Stimulated activated CD8-positive, alpha-beta memory T cell treated with anti-CD3 and anti-CD28 coated beads, Interleukin-15, amount 100 ng/mL, for 48 hours (primary cell): ENCODE measurements at places on chromosomes 13 and 19.

DNA sequence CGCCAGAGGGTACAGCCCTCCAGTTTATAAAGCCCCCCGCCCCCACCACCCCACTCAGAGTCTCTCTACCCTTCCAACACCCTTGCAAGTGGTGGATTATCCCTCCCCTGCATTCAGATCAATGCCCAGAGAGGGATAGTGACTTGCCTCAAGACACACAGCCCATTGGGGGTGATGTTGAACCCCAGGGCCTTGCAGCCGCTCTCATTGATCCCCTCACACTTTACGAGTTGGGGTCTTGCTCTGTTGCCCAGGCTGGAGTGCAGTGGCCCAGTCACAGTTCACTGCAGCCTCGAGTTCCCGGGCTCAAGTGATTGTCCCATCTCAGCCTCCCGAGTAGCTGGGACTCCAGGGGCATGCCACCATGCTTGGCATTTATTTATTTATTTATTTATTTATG is 11.2 kb downstream of the TLE2 start:
- DNase-seq: no peak

DNA sequence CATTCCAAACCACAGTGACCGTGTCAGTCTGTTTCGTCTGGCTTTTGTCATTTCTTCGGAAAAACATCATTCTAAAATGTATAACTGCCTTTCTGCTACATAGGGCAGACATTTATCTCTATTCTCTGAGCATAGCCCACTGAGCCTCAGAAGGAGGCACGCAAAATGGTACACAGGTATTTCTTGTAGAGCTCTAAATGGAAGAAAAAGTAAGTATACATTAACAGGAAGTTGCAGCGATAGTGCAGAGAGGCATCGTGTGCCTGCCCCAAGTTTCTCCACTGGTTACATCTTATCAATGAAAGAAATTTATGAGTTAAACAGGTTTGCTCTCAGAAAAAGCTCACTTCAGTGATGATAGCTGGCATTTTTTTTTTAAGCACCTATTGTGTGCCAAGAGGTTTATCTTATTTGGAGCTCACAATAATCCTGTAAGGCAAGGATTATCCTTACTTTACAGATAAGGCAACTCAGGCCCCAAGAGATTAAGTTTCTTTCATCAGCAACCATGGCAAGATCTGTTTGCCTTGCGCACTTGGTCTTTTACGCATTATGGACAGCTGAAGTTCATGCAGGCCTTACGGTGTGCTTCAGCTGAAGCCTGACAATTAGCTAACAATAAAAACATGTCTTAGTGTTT is 1.2 kb upstream of the RCBTB2 start:
- DNase-seq: no peak

GRCh38 chr19:2983351-2984214 is 6.2 kb downstream of the TLE6 start:
- no peak for DNase-seq

DNA sequence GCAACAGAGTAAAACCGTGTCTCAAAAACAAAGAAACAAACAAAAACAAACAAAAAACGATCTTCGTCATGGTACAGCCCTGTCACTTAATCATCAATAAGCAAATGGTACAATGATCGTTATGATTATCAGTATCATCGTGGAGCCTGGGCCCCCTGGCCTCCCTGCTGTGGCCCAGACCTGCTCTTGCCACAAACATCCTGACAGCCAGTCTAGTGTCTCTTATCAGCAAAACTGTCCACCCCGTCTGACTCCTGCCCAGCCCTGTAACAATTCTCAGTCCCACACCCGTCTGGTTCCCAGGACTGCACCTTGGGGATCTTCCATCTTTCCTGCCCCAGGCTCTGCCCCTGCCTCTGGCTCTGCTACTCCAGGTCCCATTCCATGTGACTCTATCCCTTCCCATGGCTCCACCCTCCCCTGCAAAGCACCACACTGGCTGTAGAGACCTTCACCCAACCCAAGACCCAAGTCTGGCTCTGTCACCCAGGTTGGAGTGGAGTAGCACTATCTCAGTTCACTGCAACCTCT is 5.7 kb downstream of the ZNF653 start:
- no peak for DNase-seq

DNA sequence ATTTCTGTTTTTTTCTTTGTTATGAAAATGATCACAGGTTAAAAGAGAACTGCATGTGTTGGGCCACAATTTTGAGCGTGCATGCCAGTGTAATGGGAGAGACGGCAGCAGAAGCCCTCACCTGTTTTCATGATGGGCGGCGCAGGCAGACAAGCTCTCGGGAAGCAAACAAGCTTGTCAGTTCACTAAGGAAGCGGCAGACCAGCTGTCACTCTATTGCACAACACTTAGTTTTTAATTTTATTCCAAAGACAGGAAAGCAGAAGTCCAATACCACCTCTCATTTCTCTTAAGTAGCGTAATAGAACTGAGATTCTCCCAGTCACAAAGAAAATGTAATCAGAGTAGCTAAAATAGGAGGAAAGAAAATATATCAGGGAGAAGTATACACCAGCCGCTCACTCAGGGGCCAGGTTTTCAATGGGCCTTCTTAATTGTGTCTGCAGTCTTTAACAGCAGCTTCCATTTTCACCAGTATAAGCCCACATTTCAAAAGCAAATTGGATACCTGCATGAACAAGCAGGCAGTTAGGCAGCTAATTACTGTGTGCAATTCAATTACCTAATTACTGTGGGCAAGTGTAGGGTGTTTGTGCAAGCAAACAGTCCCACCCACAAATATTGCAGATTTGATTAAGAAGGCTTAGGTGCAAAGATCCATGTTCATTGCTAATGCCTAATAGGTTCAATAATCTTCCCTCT is 711.4 kb downstream of the DIAPH3 start:
- no peak for DNase-seq

- no peak for DNase-seq
Measured at GRCh38 chr13:105952973-105953290, 582.5 kb downstream of the EFNB2 start.

- DNase-seq: no peak
Measured at GRCh38 chr13:29428310-29429181, 166.9 kb downstream of the SLC7A1 start.

- no peak for DNase-seq
Measured at GRCh38 chr13:75838366-75839005, 202.4 kb downstream of the LMO7 start.

- DNase-seq: no peak
Measured at GRCh38 chr13:113433391-113433916, 19.8 kb downstream of the ADPRHL1 start.

DNA sequence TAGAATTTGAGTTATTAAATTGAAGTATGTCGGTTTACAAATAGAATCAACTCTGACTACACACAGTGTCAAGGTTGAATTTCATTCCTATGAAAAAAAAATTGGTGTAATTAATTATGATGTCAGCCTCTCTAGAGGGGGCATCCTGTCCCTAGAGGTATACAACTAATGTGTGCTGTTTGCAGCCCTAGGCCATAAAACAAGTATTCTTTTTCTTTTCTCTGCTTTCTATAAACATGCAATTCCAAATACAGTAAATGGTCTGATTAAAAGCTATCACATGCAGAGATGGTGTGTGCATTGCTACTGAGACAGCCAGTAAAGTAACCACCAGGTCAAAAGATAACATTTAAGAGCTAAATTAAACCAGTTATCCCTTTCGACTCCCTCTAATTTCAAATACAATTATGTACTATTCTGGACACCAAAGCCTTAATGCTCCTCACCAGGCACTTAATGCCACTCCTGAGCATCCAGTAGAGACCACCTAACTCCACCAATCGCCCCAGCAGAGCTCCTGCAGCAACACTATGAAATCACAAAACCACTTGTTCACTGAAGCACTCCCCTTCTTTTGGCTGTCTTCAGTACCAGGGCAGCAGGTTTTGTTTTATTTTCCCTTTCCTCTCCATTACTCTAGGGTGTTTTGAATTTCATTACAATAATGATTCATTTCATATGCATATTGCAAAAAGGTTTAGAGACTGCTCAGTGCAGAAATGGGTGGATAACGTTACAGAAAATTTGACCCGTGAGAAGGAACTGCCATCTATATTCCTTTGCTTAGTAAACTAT is 426.9 kb downstream of the PCDH9 start:
- DNase-seq: no peak

DNA sequence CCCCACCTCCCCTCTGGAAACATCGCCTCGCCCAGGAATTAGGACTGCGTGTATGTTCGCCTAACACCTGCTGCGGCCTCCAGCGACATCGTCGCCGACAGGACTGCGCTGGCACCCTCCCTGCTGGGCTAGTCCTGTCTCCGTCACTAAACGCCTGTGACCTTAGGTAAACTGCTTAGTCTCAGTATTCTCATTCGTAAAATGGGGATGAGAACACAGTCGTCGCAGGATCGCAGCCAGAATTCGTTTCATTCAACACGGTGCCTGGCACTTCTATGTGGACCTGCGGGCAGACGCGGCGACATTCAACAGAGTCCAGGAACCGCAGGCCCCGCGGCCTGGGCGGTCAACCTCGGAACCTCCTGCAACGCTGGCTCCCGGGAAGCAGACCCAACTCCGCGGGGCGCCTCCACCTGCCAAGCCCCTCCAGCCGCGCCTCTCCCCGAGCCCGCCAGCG is 485 bp downstream of the CRYL1 start:
- no peak for DNase-seq

GRCh38 chr13:23696610-23697009 is 126.4 kb downstream of the TNFRSF19 start:
- no peak for DNase-seq

DNA sequence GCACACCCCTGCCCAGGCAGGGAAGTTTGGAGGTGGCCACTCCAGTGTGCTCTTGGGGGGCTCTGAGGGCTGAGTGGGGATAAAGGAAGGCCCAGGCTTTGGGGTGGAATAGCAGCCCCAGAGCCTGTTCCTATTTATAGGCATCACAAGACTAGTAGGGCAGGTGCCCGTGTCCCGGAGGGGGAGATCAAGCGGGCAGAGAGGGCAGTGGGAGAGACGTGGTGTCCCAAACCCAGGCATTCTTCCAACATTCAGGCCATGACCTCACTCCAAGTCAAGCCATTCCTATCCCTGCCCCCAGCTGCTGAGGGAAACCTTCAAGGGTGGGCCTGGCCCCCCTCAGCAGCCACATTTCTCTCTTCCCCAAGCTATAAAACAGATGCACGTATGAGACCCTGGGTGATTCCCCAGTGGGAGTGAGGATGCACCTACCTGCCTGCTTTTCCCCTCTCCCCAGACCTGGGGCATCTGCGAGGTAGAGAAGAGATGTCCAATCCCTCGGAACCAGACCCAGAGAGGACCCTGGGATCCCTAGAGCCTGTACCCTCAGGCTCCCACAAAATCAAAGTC is 3.9 kb downstream of the WIZ start:
- DNase-seq: no peak

- DNase-seq: no peak
Measured at GRCh38 chr19:7505682-7506384, 10.1 kb upstream of the ZNF358 start.

DNA sequence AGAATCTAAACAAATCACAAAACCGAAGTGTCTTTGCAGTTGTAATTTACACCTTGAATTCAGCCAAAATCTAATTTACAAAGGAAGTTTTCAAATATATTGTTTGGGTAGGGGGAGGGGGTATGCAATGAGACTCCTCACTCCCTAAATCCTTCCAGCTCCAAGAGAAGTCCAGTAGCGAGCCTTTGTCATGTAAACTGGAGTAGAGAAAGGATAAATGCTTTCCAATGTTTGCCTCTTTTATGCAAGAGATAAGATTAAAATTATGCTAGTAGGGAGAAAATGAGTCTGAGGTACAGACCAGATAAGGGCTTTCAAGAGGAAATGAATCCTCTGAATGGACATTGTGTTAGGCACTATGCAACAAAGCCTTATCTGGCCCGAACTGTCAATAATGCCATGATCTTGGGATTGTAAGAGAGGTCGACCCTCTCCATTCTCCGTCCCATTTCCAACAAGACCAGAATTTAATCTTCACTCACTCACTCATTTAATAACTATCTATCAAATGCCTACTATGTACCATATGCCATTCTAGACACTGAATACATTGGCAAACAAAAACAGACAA is 199.2 kb downstream of the LACC1 start:
- no peak for DNase-seq

DNA sequence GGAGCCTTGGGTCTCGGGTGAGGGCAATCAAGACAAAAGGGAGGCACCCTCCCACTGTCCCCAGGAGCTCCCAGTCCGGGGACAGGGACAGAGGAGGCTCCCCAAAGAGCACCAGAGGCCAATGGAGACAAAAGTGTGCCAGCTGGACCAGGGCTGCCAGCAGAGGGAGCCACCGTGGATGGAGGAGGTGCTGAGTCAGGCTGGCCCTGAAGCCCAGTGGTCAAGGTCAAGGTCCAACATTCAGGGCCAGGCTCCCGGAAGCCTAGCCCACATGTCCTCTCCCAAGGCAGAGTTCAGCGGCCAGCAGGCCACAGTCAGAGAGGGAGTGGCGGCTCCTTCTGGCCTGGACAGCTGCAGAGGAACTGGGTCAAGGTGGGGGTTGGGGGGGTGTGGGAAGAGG is 8.4 kb downstream of the COL5A3 start:
- DNase-seq: no peak
